ENCODE measurements at places on chromosomes 7 and 10.

DNA sequence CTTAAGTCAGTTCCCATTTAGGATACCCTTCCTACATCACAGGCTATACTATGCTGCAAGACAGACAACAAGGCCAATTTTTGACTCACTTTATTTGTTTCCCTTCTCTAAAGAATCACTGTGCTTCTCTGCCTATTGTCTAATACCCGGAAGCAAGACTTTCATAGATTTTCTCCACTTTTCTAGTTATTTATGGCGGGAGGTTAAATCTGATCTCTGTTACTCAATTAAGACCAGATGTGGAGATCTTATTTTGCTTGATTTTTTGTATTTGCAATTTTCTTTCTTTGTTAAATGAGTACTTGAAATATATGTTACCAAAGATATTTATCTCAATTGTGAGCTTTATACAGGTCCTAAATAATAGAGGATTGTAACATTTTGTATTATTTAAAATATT lies 511.5 kb downstream of the ATRNL1 start:
- DNase-seq: no peak

DNA sequence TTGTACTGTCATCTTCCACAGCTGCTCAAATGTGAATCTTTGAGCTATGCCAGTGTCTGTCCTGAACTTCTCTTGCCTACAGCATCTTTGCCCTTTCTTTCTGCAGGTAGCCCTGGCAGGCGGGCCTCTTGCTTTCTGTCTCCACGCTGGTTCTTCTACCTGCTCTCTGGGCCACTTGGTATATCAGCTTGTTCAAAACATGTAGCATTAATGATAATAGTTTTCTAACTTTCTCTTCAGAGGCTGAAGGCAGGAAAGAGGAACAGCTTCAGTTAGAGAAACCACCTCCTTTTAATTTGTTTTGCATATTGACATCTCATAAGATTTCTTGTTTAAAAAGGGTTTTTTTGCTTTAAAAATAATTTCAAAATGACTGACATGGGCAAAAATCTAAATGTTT lies 923 bp upstream of the FGL2 start:
- DNase-seq: no peak

DNA sequence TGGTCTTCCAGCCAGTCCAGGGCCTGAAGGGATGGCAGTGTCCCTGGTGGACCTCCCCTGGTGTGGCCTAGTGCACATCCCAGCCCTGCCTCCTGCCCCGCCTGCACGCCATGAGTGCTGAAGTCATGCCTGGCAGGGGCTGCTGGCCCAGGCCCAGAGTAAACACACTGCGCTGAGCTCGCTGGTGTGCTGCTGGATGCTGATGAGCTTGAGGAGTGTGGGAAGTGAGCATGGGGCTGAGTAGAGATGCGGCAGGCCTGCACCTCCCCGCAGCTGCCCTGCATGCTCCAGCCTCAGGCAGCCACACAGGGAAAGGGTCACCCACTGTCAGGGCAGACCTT lies 43.2 kb downstream of the HTRA1 start:
- DNase-seq: peak; percentile 86

DNA sequence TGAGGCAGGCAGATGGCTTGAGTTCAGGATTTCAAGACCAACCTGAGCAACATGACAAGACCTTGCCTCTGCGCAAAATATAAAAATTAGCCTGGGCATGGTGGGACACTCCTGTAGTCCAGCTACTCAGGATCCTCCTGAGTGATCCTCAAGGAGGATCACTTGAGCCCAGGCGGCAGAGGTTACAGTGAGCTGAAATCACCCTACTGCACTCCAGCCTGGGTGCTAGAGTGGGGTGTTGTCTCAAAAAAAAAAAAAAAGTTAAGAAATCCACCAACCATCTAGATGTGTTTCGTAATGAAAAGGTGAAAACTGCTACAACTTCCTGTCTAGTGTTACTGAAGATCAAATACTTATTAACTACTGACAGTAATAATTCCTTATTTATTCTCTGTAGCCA lies 8.1 kb downstream of the GLCCI1 start:
- DNase-seq: no peak

DNA sequence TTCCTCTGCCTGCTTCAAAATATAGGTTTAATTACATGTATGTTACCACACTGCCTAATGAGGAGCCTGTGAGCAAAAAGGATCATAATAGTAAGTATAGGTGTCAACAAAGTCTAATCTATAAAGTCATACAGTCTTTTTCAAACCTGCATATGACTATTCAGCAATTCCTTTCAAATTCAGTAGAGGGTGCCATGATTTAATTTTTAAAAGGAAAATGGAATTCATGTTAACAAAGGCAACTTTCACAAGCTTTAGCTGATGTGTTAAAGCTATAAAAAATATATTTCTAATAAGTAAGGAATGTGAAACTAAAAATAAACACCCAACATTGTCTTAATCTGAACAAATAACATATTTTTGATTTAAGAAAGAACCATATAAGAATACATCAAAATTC lies 52.1 kb downstream of the MPP7 start:
- DNase-seq: no peak

DNA sequence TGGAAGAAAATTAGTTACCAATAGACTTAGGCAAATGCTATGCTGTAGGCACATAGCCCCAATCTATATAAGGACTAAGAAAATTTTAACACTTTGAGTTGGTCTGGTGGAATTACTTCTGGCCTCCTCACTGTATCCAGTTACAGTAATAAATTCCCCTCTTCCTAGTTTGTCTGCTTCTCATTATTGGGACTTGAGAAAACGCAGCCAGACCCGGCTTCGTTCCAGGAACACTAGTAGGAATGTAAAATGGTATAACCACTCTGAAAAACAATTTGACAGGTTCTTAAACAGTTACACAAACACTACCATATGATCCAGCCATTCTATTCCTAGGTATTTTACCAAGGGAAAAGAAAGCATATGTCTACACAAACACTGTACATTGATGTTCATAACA lies 150.2 kb downstream of the VPS50 start:
- no peak for DNase-seq

GRCh38 chr7:81887098-81888090 lies 117.5 kb upstream of the HGF start:
- no peak for DNase-seq

DNA sequence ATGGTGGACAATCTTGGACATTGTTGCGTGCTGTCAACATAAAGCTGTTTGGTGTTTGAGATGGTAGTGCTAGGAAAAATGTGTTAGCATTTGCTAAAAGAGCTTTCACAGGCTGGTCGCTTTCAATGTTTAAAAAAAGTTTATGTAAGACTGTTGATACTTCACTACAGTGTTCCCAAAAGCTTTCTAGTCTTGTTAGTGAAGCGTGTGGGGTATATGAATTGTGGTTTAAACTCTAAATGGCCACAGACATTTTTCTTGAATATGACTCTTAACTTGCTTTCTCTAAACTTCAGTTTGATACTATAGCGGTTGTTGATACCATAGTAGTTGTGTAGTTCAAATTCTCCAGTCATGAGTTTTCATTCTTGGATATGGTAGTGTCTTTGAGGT lies 44.9 kb downstream of the MCU start:
- DNase-seq: no peak

GRCh38 chr7:28922624-28923331 lies 35.4 kb downstream of the TRIL start:
- DNase-seq: peak; percentile 36

DNA sequence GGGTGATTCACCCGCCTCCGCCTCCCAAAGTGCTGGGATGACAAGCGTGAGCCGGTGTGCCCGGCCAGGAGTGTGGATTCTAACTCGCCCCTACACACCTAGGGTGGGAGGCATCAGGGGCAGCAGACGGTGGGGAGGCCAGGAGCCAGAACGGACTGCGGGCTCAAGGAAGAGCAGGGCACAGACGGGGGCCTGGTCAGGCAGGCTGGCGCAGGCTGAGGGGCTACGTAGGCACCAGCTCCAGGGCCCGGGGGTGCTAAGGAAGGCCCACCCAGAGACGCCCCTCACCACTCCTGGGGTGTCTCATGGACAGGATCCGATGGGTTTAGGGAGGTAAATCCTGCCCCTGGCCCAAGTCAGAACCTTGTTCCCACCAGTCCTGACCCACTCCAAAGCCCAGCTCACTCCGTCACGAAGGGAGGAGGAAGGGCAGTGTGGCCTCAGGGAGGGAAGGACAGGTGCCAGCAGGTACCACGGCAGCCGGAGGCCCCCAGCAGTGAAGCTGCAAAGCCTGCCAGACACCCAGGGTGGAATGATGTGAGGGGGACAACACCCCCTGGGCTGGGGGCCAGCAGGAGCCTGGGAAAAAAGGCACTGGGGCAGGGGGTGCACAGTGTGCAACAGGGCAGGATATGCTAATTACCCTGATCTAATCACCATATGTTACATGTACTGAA lies 251.4 kb downstream of the MAD1L1 start:
- DNase-seq: no peak

DNA sequence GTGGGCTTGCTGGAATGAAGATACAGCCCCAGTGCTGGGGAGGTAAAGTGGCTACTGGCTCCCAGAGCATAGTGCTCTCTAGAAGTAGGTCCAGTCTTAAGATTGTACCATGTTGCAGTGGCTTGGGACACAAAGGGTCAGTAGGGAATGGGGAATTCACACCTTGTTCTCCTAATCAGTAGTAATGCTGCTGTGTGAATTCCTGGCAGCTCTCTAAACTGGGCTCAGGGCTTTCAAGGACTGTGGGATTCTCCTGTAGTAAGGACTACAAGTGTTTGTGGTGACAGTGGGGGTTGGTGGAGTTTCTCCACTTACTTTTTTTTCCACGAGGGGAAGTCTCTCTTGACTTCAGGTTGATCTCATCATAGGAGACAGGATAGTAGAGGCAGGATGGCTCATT lies 226.2 kb upstream of the TEX47 start:
- DNase-seq: no peak

GRCh38 chr10:78459639-78460037 lies 426.0 kb downstream of the RPS24 start:
- DNase-seq: no peak

DNA sequence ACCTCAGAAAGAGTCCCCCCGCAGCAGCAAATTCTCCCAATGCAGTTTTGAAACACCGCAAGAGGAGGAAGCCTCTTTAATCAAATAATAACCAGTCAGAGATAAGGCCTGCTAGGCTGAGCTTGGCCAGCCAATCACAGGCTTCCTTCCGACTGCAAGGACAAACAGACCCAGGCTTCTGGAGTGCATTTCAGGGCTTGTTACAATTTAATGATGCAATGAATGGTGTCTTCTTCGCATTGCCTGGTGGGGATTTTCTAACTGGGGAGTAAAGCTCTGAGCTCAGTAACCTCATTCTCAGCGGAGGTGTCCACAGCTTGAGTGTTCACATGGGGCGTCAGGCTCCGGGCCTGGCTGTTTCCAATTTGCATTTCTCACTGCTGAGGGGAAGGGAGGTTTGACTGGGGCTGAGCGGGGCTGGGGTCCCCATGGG lies 31.8 kb upstream of the GPAM start:
- no peak for DNase-seq

- DNase-seq: peak; percentile 33
Observed at GRCh38 chr10:77386838-77387237, 250.8 kb downstream of the KCNMA1 start.

- DNase-seq: peak; percentile 22
Observed at GRCh38 chr7:127938588-127938987, 92.6 kb downstream of the LRRC4 start.

- DNase-seq: no peak
Observed at GRCh38 chr7:158312789-158313188, 274.8 kb downstream of the PTPRN2 start.

GRCh38 chr10:101062232-101063049 lies 652 bp downstream of the KAZALD1 start:
- DNase-seq: no peak

DNA sequence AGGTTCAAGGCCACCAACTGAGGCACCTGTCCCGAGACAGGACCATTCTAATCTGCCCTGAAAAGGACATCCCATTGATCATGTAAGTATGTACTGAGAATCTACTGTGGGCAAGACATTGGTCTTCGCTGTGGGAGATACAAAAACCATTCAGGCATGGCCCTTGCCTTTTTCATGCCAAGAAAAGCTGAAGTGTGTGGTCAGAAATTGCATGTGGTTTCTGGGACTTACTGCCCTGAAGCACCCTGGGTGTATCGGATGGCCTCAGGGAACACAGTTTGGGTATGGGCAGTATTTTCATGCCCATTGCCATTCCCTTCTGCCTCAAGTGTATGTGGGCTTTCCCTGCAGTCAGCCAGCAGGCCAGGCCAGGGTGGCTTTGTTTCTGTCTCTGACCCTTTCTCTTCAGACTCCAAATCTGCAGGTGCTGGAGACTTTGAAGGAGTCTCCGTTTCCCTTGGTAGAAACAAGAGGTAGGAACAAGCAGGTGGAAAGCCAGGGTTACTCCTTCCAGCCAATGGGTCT lies 285.7 kb downstream of the ZEB1 start:
- DNase-seq: no peak

GRCh38 chr7:64686493-64687184 lies 20.7 kb downstream of the ZNF107 start:
- DNase-seq: no peak

DNA sequence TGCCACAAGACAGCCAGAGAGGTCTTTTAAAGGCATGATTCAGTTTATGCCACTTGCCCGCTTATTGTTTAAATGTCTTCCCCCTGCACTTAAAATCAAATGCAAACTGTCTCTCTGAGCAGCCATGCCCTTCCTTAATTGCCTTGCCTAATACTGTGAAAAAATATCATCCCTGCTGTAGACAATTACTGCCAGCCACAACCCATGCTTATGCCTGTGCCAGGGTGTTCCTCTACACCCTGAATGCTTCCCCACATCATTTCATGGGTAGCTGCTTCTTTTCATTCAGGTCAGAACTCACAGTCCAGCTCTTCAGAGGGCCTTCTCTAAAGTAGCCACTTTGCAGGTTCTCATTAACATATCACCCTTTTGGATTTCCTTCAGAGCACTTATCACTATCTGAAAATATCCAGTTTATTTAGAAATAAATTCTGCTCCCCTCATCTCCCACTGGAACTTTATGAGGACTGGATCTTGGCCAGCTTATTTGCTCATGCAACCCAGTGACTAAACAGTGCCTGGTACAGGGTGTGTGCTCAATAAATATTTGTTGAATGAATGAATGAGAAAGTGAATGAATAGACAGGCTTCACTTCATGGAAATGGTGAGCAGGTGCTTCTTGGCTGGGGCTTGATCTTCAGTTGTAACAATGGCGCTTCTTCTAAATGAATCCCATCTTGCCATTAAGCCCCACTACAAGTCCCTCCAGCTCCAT lies 162.4 kb upstream of the MDFIC start:
- DNase-seq: no peak

GRCh38 chr10:132626761-132627665 lies 89.4 kb downstream of the INPP5A start:
- DNase-seq: no peak

DNA sequence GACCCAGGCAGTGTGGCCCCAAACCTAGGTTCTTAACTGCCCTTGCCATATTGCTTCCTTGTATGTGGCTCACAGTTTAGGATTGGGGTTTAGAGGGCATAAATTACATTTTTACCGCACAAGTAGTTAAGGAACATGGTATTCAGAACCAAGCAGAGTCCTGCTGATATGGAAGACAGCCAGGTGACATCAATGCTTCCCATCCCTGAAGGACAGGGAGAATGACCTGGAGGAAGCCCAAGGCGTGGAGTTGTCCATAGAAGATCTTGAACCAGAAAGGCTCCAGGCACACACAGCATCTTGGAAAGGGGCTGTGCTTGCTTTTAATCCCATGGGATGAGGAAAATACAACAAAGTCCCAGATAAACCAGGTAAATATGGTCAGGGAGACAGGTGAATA lies 48.3 kb downstream of the ATXN7L1 start:
- DNase-seq: no peak

GRCh38 chr7:27946351-27946750 lies 206.4 kb downstream of the TAX1BP1 start:
- DNase-seq: no peak

- DNase-seq: no peak
Observed at GRCh38 chr10:62171791-62172190, 96.9 kb downstream of the RTKN2 start.

- no peak for DNase-seq
Observed at GRCh38 chr7:29811586-29811985, 5.3 kb downstream of the WIPF3 start.

All from H54 (cell line).